ENCODE measurements at places on chromosomes 6 and 20.

GRCh38 chr6:157126183-157127098 lies 196.9 kb downstream of the TMEM242 start:
- DNase-seq: no peak

DNA sequence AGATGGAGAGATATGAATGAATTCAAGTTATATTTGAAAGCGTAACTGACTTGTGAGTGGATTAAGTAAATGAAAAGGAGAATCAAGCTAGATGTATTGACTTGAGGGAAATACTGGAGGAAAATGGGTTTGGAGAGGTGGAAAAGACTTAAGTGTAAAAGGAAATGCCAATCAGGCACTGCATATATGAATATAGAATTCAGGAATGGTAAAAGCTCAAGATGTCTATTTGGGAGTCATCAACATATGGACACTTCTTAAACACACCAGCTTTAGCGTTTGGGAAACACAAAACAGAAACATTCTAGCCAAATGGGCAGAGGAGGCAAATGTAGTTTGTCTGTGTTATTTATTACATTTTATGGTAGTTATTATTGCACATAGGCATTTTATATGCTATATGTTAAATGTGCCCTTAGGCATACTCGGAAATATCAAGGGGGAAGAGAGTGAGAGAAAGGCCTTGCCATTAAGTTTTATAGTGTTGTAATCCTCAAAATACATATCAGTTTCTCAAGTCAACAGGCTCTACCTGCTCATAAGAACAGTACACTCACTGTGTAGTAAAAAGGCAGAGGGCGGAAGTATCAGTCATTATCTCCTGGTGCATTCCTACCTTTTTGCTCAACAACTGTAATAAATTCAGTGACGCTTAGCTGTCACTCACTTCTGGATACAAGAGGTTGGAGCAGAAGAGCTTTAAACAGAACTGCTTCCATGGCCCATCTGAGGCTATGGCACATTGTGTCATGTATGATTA lies 33.7 kb upstream of the ME1 start:
- no peak for DNase-seq

GRCh38 chr6:528989-529388 lies 127.9 kb downstream of the HUS1B start:
- DNase-seq: no peak

DNA sequence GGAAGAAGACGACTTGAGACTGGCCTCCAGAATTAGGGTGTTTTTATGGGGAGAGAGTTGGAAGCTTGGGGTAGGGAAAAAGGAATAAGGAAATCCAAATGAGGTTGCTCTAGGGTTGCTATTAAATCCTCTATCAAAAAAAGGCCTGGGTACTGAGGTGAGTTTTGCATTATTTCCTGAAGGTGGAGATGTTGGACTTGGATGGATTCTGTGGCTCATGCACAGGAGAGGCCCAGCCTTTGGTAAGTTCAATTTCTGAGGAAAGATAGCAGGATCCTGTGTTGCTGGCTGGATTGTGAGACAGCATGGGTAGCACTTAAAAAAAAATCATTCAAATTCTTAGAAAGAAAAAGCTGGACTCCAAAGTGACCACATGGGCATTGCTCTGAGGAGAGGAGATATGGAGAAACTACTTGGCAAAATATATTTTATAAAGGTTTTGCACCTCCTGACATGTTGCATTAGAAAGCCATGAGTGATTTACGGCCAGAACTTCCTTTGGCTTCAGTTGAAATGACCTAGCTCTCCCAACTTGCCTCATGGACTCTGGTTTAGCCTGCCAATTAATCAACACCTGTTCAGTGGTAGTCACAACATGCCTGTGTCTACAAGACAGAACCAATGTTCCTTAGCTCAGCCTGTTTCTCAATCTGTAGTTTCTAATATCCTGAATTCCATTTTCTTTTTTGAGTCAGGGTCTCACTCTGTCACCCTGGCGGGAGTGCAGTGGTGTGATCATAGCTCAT lies 152.1 kb upstream of the RALGAPA2 start:
- DNase-seq: no peak

GRCh38 chr20:31674895-31675827 lies 37.4 kb downstream of the COX4I2 start:
- DNase-seq: peak; percentile 64

- no peak for DNase-seq
These were observed 96.0 kb downstream of the CEBPB start for GRCh38 chr20:50286609-50287008.

DNA sequence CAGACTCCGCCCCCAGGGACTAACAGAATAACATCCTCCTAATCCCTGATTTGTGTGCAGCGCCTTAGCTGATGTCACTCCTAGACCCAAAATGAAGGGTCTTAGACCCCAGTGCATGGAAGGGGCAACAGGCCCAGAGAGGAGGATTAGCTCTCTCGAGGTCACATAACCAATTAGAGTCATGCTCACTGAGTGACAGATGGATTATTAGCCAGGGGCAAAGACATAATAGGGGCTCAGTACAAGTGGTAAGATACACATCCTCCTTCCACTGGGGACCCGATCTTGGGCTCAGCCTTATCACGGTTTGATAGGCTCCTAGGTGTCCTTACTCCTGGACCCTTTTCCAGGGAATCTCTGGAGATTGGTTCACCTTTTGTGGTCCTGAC lies 858 bp downstream of the TP53INP2 start:
- no peak for DNase-seq

- no peak for DNase-seq
These were observed 117.4 kb upstream of the ARID1B start for GRCh38 chr6:156659822-156660198.

DNA sequence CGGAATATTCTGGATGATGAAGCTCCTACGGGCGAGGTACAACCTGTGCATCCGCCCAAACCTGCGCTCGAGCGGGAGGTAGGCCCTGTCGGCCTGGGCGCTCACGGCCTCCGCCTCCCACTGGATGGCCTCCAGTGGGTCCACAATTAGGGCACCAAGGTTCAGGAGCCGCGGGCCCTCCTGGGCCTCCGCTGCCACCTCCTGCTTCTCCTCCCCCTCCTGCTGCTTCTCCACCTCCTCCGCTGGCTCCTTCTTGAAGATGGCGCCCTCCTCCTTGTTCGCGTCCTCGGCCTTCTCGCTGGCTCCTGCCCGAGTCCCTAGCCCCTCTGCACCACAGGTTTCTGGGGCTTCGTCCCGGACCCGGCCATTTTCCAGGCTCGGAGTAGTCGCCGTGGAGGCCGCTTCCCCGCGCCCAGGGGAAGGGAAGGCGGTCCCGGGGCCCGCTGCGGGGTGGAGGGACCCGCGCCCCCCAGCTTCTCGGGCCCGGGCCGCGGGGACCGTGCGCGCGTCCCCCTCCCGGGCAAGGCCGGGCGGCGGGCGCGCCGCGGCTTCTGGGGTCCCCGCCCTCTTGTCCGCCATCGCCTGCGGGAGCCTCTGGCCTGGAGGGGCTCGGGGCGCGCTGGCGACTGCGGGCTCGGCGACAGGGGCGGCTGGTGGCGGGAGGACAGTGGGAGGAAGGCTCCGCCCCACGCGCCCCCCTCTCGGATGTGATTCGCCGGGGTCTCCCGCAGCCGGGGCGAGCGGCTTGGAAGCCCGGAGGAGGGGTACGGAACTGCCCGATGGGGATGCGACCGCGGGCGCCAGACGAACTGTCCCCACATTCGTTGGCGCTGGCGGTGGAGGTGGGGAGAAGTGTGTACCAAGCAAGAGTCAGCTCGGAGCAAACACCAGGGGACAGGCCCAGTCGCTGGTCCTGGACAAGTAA lies 17.6 kb downstream of the PLAGL2 start:
- DNase-seq: peak; percentile 47

DNA sequence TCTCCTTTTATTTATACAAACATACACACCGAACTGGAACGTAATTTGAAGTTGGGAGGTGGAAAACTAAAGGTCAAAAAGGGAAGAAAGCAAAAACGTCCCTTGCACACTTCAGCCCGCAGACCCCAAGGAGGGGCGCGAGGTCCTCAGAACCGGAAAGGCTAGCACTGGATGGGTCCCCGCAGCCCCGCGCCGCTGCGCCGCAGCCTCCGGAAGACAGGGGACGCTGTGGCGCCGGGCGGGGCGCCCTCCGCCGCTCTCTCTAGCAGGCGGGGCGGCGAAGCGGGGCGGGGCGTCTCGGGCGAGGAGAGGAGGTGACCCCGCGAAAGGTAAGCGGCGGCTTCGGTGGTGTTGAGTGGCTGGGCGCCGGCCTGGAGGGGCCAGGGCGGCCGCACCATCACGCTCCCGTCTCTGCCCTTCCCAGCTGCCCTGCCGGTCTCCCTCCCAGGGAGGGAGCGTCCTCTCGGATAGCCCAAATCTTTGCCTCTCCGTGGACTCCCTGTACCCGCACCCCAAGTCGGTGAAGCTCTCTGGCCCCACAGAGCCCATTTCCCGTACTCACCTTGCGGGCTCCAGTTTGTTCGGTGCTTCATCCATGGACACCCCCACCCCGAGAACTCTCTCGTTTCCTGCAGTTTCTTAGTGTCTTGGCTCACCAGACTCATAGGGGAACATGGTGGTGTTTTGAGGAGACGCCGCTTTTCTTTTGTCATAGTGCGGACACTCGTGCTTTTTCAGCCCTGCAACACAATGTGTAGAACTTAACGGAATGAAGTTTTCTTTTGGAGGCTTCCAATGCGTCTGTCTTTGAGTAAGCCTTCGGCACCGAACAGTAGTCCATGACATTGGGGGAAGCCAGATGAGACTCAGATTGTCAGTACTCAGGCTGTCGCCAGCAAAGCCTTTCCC lies at the start of gene SMIM8:
Gene SMIM8, plus strand, starts transcription at position 285 of the 909 bp plus-strand sequence. CDS start 14,444 bp downstream, outside the sequence.
- peak; percentile 85 for DNase-seq

DNA sequence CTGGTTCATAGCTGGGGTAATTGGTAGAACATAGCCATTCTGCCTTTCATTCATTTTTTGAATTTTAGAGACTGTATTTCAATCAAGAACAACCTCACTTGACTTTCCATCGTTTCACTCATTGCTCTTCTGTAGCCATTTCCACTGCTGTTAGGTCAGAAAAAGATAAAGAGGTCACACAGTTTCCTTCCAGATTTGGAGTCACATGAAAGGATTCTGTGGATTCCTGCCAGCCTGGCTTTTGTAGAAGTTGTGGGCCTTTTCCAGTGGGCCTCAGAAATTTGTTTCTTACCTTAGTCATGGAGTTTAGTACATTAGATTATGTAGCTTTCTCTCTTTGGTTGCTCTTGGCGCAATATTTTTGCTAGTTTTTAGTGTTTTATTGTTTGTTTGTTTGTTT lies 157.8 kb downstream of the SASH1 start:
- DNase-seq: no peak

GRCh38 chr20:9928281-9928737 lies 89.4 kb upstream of the PAK5 start:
- no peak for DNase-seq

DNA sequence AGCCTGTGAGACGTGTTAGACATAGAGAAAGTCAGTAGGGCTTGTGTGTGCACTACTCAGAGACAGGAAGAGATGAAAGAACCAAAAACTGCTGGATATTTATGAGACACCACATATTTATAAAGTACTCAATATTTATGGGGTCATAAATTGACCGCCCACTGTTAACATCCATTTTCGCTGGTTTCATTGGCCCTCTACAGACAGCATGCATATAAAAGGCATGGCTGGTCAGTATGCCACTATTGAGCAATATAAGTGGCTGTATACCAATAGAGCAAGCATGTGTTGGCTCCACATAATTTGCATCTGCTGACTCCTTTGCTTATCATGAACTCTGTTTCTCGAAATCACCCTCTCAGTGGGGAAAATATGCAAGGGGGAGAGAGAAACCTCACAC lies 110.3 kb upstream of the BTN3A2 start:
- no peak for DNase-seq

DNA sequence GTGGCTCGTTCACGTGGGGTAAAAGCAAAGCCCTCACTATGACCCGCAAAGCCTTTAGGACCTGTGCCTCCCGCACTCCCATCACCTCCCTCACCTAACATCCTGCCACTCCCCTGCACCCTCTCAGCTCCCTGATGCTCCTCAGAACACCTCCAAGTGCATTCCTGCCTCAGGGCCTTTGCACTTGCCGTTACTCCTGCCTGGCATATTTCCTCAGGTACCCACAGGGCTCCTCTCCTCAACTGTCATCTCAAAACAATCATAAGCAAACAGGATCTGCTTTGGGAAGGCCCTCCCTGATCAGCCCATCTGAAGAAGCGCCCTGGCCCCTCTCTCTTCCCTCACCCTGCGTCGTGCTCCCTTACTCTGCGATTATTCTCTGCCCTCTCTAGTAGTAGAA lies 49.1 kb downstream of the FGD2 start:
- no peak for DNase-seq

- no peak for DNase-seq
These were observed 21.5 kb downstream of the CST5 start for GRCh38 chr20:23857962-23858595.

GRCh38 chr20:11401988-11402387 lies 515.7 kb upstream of the BTBD3 start:
- DNase-seq: no peak

DNA sequence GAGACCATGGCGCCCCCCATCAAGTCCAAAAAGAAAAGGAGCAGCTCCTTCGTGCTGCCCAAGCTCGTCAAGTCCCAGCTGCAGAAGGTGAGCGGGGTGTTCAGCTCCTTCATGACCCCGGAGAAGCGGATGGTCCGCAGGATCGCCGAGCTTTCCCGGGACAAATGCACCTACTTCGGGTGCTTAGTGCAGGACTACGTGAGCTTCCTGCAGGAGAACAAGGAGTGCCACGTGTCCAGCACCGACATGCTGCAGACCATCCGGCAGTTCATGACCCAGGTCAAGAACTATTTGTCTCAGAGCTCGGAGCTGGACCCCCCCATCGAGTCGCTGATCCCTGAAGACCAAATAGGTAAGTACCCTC lies 41.7 kb upstream of the NAA20 start:
- no peak for DNase-seq

GRCh38 chr20:13464702-13465101 lies 174.0 kb downstream of the TASP1 start:
- no peak for DNase-seq

DNA sequence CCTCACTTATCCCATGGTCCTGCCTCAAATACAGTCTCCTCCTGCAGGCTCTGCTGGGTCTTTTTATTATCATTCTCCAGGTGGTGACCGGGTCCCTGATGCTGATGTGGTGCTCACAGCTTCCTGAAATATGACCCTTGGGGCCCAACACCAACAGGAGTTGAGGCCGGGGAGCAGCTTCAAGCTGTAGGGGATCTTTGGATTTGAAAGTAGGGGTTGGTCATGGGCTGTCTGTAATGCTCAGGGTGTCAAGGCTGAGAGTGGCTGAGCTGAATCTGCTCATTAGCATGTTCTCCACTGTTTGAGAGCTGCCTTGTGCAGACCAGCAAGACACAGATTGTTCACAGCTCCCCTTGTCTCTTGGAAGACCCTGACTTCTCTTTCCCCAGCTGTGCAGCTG lies 35.5 kb downstream of the HLA-F start:
- DNase-seq: no peak

GRCh38 chr6:7750197-7750596 lies 24.3 kb downstream of the BMP6 start:
- no peak for DNase-seq

DNA sequence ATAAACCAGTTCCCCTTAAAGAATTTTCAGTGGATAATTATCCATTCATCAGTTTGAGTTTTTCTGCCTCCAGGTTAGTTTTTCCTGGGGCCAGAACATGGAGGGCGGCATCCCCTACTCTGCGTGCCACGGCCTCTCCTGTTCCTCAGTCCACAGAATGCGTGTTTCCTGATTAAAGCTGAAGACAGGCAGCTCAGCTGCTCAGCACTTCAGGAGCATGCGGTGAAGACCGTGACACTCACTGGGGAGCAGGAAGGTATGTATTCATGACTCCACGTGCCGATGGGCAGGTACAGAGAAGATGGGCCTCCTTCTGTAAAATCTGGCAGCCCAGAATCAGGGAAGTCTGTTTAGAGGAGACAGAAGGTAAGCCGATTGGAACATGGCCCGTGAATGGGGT lies 2.0 kb upstream of the THBS2 start:
- DNase-seq: no peak
